Panc1 (cell line): ENCODE measurements at places on chromosomes 6 and 20.

DNA sequence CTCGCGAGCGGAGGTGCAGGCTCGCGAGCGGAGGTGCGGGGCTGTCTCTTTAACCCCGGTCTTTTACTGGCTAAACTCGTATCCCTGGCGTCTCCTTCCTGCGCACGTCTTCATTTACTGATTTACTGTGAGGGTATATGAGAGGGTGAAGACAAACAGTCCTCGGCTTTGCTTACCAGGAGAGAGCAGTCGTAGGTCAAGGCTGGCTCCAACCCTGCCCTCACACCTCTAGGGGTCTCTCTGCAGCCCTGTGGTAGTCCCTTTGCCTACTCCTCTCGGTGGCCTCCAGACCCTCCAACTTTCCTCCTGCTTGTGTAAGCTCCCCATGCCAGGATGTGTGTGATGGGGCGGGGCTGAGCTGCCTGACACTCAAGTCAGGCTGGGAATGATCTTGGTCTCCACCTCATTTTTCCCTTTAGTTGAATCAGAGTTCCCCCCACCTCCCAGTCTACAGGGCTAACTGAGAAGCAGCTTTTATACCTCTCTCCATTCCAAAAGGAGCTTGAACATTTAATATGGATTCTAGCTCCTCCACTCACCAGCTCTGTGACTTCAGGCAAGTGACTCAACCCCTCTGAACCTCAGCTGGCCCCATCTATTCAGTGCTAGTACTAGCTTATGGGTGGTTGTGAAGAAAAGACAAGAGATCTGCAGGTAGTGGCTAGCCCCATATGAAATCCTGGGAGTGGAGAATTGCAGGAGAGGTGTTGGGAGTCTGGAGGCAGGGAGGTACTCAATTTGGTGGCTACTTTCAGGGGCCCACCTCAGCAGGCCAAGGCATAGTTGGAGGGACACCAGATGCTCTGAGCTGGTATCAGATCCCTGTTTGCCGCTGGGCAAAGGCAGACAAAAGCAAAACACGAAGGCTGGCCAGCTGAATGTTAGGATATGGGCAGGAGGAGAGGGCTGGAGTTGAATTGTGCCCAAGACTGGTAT lies 902 bp downstream of the SLC29A1 start:
- DNase-seq = no peak

- DNase-seq = no peak
Observed at GRCh38 chr20:6665161-6665560, 102.3 kb upstream of the BMP2 start.

GRCh38 chr6:89818977-89819335 lies 638 bp downstream of the MDN1 start:
- no peak for DNase-seq

DNA sequence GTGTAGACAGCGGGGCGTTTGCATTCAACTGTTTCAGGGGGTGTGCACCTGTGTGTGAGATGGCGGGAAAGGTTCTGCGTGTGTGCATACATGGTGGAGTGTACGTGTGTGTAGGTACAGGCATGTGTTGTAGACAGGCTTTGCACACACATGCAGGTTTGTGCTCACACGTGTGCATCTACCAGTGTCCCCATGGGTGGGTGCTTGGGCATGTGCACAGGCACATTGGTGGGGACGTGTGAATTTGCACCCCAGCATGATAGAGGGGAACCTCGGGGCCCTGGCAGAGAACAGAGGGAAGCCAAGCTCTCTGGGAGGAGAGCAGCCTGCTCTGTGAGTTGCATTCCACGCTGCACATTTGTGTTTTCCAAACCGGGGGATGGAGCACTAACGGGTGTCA lies 250.2 kb downstream of the PREX1 start:
- no peak for DNase-seq

DNA sequence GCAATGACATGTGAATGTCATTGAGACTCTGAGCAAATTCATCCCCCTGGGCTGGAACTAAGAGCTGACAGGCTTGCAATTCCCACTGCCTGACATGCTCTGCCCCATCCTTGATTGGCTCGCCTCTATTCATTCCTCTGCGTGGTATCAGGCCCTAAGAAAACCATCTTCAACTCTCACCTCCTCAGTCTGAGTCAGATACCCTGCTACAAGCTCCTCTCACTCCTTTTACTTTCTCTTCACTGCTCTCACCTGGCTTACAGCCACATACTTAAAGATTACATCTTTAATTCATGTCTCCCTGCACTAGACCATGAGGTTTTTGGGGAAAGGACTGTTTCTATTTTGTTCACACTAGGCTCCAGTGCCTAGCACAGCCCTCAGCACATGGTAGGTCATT lies 131.6 kb downstream of the KIF6 start:
- DNase-seq = no peak

DNA sequence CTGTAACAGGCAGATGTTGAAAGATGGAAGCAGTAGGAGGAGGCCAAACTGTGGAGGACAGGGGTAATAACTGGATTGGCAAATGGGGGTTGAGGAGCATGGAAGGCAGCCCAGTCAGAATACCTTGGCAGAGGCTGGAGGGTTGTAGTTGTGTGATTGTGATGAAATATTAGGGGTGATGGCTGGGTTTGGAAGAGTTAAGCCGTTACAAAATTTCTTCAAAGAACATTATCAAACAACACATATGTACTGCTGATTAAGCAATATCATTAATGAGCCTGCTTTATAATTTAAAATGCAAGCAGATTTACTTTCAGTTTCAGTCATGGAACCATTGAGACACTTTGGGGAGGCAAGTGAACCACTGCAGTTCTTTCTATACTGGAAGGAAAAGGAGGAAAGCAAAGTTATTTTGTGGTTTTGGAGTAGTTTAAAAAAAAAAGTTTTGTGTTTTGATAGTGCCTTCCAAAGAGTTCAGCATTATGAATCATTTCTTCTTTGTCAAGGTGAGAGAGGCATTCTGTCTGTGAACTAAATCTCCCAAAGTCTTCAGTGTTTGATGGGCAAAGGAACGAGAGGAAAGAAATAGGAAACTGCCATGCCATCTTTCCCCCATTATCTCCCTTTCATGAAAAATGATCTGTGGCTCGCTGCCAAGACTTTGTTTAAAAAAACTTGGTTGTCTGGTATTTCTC lies 20.7 kb downstream of the FOXO3 start:
- no peak for DNase-seq

DNA sequence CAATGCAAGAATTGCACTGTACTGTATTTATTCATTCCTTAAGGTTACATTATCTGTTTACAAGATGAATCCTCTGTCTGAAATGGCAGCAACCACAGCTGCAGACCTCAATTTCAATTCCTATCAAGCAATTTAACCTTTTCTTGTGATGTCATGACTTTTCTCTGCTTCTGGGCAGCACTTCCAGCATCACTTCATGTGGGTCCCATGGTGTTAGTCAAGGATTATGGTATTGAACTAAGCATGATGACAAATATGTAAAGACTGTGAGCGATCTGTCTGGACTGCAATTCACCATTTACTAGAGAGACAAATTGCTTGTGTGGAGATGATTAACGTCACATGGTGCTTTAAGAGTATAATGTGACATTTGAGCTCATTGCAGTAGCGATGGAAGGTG lies 90.5 kb upstream of the CCN2 start:
- DNase-seq = no peak

GRCh38 chr6:39416026-39416425 lies 93.5 kb upstream of the KCNK16 start:
- DNase-seq = no peak

GRCh38 chr6:32666420-32667300 lies at the start of gene HLA-DQB1:
TSS of gene HLA-DQB1 (minus strand) at chr6:32666657. CDS start at chr6:32666607, 50 bp downstream.
- no peak for DNase-seq

- no peak for DNase-seq
Observed at GRCh38 chr20:11091511-11091910, 417.7 kb upstream of the JAG1 start.

DNA sequence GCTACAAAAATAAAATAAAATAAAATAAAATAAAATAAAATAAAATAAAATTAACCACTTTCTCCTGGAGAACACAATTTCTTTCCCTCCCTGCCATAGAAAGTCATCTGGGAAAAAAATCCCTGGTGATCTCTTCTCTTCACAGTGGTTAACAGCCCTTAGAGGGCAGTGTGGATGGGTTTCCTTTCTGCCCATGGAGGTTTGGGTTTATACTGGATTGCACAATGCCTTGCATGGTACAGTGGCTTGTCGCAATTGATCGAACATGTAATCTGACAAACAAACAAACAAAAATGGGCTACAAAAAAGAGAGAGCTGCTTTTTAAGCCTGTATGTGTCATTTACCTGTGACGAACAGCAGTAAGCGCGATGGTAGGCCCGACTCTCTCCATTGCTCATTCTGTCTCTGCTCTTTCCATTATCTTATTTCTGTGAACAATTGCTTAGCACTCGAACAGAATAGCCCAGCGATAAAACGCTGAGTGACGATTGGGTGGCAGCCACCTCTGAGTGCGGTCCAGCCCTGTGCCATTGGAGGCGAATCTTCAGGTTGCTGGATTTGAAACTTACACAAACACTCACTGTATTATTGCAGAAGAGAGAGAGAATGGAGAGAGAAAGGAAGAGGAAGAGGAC lies 166.1 kb downstream of the CD83 start:
- DNase-seq = no peak

DNA sequence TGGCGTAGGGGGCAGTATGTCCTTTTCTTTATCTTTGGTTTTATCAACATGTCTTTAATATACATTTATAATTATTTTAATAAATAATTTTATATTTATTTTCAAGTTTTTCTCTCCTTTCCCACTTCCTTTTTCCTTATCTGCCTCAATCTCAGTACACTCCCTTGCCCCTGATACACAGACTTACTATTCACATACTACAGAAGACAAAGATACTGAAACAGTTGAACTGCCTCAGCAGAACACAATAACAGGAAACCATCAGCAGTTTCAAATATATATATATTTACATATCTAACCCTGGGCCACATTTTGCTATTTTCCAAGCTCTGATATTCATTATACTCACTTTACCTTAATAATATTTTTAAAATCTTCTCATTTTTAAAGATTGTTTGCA lies 19.8 kb downstream of the IBTK start:
- no peak for DNase-seq

GRCh38 chr6:15464211-15464725 lies 198.6 kb downstream of the DTNBP1 start:
- peak; percentile 25 for DNase-seq

GRCh38 chr6:143963158-143963919 lies 44.7 kb downstream of the PLAGL1 start:
- DNase-seq = no peak

DNA sequence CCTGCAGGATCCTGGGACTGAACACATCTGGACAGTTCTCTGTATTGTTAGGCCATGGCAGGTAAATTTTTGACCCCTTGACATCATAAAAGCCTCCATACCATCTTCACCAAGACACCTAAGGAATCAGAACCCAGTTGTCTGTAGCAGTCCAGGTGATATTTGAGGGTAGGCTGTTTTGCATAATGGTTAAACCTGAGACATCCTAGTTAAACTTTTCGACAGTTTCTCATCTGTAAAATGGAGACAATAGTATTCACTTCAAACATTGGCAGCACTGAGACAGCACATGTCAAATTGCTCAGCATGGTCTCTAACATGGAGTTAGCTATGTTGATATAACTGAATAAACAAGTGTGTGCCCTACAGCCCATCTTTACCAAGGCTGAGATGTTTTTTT lies 24.8 kb downstream of the C6orf62 start:
- no peak for DNase-seq

DNA sequence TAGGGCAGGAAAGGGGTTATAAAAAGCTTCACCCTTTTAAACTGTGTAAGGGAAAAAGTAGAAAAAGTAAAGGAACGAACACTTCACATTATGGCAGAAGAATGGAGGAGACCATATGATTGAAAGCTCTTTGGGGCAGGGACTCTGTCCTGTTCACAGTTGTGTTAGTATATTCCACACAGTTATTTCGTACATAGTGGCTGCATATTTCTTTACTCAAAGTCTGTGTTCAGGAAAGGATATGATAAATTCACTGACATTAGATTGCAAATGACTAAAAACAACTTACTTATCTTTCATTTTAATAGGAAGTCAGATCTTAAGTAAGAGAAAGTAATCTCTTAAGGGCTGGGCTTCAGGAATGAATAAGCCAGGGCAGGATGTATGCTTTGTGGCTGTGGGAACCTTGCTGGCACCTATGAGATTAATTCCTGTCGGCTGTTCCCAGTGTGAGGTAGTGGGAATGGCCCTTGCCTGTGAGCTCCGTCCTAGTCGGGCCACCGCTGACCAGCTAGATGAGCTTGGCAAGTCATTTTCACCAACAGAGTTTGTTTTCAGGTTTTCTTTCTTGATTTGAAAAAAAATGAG lies 11.2 kb downstream of the PPP1R14C start:
- no peak for DNase-seq

GRCh38 chr20:44415833-44416715 lies 59.6 kb upstream of the TTPAL start:
- DNase-seq = no peak

DNA sequence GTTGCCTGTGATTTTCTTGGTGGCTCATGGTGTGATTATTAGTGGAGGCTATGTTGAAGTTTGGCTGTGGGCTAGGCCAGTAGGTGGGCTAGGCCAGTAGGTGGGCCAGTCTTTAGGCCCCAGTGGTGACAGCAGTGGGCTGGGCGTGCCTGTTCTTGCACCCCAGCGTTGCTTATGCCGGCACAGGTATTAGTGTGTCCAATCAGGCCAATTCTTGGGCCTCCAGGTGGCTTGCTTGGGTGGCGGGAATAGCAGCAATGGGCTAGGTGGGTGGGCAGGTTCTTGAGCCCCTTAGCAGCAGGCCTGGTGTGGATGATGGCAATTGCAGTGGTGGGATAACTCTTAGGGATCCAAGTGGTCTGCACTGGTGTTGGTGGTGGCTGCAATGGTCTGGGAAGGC lies 22.9 kb downstream of the GJA10 start:
- no peak for DNase-seq

DNA sequence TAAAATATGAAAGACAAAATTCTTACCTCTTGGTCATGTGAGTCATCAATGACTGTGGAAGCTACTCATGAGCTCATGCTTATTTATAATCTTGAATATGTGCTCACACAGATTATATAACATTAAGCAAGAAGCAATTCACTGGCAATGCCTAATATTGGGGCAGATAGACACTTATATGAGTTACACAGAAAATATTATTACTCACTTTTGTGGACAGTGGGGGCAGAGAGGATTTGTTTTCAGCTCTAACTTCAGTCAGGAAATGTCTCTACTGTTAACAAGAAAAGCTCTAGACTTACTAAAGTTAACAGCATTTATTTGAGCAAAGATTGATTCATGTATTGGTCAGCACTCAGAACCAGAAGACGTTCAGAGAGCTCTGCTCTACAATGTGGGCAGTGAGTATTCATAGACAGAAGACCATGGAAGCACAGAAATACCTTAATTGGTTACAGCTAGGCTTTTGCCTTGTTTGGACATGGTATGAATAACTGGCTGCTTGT lies 85.8 kb upstream of the AHI1 start:
- DNase-seq = no peak

DNA sequence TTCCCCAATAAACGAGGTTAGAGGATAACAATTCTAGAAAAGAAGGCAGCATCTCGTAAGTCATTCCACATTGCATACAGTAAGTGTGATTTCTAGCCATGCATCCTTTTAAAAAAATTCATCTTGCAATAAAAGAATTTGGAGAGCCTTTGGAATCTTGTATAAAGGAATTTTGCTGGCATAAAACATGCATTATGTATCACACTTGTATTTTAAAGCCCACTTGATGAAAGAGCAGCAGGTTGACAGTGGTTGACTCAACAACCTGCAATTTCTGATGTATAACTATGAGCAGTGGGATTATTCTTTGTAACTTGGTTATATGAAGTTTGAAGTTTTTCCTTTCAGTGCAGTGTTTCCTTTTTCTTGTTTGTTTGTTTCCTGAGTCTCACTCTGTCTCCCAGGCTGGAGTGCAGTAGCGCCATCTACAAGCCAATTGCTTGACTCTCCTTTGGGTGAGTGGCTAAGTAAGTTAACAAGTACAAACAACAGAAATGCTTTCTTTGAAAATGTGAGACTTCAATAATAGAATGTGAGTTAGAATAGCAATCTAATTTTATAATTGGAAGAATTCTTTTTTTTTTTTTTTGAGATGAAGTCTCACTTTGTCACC lies 39.9 kb downstream of the JARID2 start:
- no peak for DNase-seq
